ENCODE measurements at places on chromosomes 7 and 10.

GRCh38 chr7:96198047-96198636 is 123.8 kb downstream of the SLC25A13 start:
- no peak for DNase-seq

- DNase-seq: no peak
Observed at GRCh38 chr10:28179006-28179742, 123.7 kb downstream of the MPP7 start.

DNA sequence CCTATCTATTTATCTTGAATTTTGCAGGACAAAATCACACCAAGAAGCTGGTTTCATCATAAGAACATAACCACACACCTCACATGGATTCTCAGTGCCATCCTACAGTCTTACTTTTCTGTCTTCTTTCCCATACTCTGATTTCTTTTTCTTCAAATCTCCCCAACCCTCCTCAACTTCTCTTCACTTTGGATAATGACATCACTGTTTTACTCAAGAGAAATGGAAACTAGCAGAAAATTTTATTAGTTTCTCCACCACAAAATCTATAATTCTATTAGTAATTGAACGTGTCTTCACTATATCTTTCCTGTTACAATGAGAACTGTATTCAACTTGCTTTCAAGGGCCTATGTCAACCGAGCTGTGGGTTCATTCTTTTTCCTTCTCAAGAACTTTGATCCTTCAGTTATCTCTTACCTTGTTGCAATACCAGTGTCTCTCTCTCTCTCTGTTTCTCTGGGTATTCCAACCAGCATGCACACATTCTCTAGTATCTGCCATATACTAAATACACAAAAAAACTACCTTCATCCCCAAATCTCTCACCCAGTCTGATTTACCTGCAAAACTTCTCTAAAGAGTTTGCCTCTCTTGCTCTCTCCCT is 35.4 kb upstream of the FAM3C start:
- no peak for DNase-seq

- no peak for DNase-seq
Observed at GRCh38 chr10:78004215-78005026, 24.9 kb downstream of the POLR3A start.

DNA sequence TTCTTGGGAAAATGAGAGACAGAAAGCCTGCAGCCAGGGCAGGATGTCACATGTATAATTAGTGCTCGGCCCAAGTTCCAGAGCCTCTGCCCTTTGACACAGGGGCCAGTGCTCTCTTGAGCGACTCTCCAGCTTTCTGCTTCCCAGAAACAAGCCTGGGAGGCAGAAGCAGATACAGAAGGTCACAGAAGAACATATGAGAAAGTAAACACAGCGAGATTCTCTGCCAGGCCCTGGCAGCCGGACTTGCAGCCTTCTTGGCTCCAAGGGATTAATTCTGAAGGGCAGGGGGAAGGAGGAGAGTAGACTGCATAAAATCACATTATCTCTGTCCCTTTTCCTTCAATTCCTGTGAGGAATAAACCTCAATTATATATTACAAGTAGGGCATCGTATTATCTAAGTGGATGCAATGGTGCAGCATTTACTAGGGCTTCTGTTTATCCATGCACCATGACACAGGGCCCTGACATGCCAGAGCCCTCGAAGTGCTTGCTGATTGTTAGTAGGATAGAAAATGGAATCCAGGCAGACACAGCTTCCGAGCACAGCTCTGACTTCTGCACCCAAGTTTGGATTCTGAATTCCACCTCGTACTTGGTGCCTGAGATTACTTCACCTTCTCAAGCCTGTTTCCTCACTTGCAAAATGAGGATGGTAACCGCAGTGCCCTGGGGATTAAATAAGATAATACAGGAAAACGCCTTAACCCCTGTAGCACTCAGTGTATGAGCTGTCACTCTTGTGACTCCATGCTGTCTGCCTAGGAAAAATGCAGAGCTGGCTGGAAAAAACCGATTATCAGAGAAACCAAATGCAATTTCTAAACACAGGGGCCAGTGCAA is 536.5 kb downstream of the TNS3 start:
- no peak for DNase-seq

DNA sequence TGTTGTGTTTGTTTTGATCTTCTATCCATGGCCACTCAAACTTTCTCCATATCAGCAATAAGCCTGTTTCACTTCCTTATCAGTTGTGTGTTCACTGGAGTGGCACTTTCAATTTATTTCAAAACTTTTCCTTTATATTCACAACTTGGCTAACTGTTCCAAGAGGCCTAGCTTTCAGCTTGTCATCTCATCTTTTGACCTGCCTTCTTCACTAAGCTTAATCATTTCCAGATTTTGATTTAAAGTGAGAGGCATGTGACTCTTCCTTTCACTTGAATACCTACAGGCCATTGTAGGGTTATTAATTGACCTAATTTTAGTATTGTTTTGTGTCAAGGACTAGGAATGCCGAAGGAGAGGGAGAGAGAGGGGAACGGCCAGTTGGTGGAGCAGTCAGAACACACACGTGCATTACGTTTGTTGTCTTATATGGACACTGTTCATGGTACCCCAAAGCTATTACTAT is 5.5 kb upstream of the GNAT3 start:
- DNase-seq: no peak

DNA sequence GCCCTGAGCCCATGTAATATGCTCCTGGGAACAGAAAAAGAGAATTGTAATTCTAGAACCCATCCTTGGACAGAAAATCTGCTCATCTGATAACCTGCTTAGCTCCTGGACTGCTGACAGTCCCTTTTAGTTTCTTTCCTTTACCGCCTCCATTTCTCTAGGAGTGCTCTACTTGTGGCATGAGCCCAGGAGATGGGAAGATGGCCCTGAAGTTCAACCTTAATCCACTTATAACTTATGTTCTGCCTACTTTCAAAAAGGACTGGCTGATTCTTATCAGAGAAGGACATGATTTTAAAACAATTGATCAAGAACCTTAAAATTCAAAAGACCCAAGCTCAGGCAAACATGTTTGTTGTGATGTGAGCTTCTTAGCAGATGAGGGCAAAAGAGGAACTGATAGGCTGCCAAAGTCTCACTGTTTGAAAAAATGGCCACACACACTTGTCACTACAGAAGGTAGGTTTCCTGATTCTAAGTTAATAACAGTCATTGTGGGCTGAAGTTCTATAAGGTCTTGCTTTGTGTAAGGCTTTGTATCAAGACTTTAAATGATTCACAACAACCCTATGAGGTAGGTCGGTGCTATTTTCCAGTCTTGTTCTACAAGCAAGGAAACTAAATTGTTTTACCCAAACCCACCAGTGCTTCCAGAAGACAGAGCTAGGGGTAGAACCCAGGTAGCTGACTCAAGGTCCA is 94.3 kb upstream of the AFAP1L2 start:
- DNase-seq: no peak

DNA sequence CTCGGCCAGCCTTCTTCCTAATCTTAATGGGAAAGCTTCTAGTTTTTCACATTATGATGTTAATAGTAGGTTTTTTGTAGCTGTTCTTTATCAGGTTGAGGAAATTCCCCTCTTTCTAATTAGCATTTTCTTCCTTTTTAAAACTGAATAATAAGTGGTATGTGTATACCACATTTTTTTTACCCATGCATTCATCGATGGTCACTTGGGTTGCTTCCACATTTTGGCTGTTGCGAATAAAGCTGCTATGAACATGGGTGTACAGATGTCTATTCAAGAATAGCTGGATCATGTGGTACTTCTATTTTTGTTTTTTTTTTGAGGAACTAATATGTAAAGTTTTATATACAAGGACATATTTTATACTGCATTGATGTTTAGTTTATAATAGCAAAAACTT is 44.3 kb downstream of the NRF1 start:
- DNase-seq: no peak

GRCh38 chr10:71739358-71739900 is 19.9 kb upstream of the C10orf105 start:
- DNase-seq: no peak

DNA sequence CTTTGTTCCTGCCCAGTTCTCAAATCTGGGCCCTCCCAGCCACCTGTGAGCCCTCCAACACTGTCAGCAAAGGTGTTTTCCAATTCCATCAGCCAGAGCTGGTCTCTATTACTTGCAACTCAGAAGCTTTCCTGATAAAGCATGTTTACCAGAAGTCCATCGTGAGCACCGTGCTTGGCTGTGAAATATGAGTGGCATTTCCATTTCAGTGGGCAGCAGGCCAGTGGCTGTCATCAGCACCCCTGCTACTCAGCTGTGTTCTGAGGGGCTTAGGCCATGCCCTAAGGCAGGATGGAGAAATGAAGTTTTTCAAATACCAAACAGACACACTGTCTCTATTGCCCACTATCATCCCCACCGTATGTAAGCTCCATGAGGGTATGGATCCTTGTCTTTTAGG is 12.7 kb upstream of the BNIP3 start:
- no peak for DNase-seq

- DNase-seq: no peak
Observed at GRCh38 chr7:38855867-38856266, 53.1 kb downstream of the VPS41 start.

- DNase-seq: no peak
Observed at GRCh38 chr10:129140921-129141885, 325.8 kb upstream of the MGMT start.

GRCh38 chr10:75860009-75860408 is 428.6 kb downstream of the LRMDA start:
- DNase-seq: no peak

- DNase-seq: no peak
Observed at GRCh38 chr7:43392638-43393330, 190.1 kb upstream of the STK17A start.

DNA sequence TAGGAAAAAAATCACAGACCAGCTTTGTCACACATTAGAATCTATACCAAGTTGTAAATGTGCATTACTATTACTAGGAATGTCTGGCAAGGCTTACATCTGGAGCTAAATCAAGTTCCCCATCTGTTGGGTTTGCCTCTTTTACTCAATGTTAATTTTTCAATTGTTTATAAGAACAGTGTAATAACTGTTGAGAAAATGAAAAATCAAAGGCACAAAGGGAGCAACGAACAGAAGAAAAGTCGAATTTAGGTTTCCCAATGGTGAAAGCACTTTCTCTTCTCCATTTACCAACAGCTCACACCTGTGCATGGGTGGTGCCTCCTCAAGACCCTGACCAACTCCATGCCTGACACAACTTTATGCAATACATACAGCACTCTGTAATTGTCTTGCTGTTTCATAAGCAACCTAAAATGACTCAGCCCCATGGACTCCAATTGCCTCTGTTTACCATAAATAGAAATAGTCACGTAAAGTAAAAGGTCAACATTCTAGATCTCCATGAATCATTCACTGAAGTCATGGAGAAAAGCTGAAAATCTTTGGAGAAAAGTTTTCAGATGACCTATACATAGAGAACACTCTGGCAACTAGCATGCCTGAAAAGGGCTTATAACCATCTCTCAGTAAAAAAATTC is 95.5 kb upstream of the KCNIP2 start:
- no peak for DNase-seq

- no peak for DNase-seq
Observed at GRCh38 chr7:73992101-73992562, 35.8 kb upstream of the ELN start.

- DNase-seq: no peak
Observed at GRCh38 chr10:53357587-53357986, 585.0 kb upstream of the MBL2 start.

GRCh38 chr10:27506280-27506679 is 2.2 kb downstream of the RAB18 start:
- no peak for DNase-seq

DNA sequence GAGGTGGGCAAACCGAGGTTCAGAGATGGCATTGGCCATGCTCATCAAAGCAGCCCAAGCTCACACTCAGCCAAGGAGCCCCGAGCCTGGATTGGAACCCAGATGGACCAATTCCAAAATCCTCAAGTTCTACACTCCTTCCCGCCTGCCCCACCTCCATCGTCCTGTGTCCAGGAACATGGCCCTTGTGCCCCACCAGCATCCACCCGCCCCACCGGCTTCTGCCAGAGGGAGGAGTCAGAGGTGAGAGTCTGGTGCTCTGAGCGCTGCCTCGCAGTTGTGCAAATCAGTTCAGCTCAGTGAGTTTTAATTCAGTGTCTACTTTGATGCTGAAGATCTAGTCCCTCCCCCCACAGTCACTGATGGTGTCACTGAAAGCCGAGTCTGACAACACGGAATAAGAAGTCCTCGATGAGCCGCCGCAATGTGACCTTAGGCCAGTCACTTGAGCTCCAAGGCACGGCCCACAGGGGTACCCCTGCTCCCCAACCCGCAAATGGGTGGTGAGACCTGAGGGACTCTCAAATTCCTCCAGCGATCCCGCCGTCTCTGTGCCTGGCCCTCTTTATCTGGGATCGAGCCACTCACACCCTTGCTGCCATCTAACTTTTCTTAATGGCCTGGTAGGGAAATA is 26.3 kb downstream of the PRKAG2 start:
- no peak for DNase-seq

GRCh38 chr7:26777385-26777784 is 87.0 kb downstream of the SKAP2 start:
- DNase-seq: no peak

GRCh38 chr10:131560706-131561355 is 249.3 kb upstream of the TCERG1L start:
- no peak for DNase-seq

GRCh38 chr10:4809156-4809555 is 16.9 kb upstream of the AKR1E2 start:
- no peak for DNase-seq

DNA sequence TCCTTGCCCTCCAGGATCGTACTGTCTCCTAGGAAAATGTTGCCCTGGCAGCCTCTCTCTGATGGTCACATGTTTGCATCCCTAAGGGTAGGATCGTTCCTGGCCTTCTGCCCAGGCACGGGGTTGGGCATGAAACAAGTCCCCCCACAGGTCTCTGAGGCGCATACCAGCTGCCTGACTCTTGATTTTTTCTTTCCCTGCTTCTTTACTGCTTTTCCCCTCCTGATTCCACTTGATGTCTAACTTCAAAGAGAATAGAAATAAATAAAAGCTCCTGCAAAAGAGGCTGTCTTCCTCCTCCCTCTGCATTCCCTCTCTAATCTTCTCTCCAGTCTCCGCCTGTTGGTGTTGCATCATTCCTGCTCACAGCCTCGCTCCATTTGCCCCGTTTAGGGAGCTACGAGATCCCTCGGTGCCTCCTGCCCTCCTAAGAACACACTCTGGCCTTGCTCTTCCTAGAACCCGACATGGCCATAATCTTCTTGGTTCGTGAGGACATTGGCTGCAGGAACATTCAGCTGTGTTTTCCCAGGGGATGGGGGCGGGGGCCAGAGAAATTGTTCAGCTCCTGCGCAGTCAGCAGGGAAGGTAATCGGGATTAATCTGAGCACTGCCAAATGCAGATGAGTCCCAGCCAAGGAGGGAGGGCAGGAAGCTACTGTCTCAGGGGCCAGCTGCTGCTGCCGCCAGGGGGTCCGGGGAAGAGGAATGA is 26.0 kb downstream of the LEP start:
- no peak for DNase-seq

All from stimulated activated CD8-positive, alpha-beta memory T cell treated with anti-CD3 and anti-CD28 coated beads, Interleukin-12 subunit alpha, Interleukin-12 subunit beta, amount 100 ng/mL, for 1 hour (primary cell).